ENCODE measurements at places on chromosomes 6 and 20.

DNA sequence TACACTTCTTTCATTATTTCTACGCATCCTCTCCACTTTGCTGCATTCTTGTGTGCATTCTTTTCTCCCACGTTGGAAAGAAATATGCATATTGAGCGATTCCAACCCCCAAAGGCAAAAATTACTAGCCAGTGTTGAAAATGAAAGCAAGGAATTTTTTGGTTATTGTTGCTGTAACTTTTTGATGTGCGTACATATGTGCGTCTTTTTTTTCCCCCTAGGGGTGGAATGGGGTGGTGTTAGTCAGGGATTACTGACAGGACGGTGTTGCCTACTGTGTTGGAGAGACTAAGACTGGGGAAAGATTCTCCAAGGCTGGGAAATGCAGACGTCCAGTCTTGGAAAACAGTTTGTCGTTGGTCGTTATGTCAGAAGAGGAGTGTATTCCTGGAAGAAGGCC, 44.2 kb upstream of the ESR1 start:
- DNase-seq = no peak

GRCh38 chr6:28089054-28089453, 8.7 kb downstream of the ZNF165 start:
- no peak for DNase-seq

DNA sequence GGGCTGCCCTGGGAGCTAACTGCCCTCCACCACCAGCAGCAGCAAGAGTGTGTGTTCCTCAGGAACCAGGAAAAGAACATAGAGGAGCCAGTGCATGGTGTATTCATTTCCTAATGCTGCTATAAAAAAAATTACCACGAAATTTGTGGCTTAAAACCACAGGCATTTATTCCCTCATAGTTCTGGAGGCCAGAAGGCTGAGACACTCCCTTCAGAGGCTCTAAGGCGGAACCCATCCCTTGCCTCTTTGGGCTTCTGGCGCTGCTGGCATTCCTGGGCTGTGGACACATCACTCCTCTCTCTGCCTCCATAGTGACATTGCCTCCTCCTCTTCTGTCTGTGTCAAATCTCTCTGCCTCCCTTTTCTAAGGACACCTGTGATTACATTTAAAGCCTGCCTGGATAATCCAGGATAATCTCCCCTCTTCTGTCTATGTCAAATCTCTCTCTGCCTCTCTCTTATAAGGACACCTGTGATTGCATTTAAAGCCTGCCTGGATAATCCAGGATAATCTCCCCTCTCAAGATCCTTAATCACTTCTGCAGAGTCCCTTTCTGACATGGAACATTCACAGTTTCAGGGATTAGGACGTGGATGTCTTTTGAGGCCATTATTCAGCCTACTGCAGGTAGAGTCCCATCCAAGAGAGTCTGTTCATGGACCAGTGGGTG, 54.7 kb downstream of the NDUFAF5 start:
- DNase-seq = no peak

- no peak for DNase-seq
Observed at GRCh38 chr6:84193114-84193708, 34.2 kb downstream of the CEP162 start.

- no peak for DNase-seq
Observed at GRCh38 chr6:165910184-165910966, 247.3 kb upstream of the PDE10A start.

- DNase-seq = no peak
Observed at GRCh38 chr20:63430891-63431290, 41.6 kb downstream of the KCNQ2 start.

DNA sequence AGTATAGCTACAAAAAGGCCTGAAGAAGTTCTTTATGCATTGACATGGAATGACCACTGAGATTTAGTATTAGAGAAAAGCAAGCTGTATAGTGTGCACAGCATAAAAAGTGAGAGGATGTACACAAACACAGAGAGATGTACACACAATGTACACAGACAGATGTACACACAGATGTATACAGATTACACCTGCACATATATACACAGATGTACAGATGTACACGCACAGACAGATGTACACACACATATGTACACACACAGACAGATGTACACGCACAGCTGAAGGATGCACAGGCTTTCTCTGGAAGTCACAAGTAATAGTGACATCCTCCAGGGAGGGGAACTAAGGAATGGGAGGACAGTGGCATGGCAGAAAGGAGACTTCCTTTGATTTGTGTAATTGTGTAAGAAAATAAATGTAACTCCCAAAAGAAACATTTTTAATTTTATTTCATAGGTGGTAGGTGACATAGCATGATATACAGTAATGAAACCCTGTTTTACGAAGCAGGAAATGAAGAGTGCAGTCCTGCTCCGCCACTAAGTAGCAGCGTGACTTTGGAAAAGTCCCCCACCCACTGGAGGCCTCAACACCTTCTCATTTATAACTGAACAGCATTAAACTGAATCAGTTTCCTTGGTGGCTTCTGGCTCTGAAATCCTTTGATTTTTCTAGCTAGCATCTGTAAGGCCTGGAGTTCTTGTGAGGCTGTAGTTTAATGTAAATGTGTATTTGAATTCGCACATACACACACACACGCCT, 14.1 kb downstream of the NFATC2 start:
- no peak for DNase-seq

DNA sequence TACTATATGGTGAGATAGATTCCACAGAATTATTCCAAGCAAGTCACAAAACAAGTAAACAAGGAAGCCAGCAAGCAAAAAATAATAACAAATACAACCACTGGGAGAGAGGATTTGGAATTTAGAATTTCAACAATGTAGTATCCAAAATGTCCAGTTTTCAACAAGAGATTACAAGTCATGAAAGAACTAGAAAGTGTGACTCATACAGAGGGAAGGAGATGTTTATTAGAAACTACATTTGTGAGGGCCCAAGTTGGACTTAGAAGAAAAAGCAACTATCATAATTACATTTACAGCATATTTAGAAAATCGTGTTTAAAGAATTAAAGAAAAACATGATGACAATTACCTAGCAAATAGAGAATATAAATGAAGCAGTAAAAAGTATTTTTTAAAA, 494.6 kb upstream of the ID4 start:
- DNase-seq = no peak

DNA sequence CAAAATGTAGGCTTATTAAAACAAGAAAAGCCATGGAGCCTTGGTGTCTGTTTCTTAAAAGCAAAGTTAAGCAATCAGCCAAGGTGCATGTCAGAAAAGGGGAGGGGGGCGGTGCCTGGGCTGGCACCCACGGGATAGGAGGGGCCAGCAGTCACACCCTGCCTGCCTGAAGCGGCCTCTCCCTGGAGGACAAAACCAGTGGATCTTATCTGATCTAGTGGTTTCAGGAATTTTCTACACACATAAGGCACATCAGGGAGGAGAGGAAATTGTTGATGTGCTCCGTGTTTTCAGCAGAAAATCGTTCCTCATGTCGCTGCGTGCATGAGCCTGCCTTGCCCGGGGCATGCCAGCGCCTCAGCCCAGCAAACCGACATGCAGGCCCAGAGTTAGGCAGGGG, 276.4 kb downstream of the TAF4 start:
- DNase-seq = no peak

DNA sequence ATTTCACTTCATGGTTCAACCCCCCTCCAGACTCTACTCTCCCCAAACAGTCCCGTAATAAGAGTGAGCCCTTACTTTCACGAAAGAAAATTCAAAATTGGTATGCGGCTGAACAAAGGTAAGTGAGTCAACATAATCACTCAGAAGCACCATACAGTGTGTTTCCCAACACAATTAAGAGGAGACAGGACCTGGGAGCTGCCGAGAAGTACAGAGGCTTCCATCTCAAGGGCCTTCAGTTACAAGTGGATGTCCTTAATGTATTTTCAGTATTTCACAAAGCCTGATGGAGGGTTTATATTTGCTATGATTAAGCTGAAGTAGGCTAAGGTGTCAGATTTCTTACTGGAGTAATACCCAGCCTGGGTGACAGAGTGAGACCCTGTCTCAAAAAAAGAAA, 51.1 kb downstream of the MYO6 start:
- DNase-seq = no peak

- no peak for DNase-seq
Observed at GRCh38 chr20:37816726-37817125, 86.2 kb upstream of the VSTM2L start.

GRCh38 chr6:143746202-143747119, 68.7 kb downstream of the PHACTR2 start:
- DNase-seq = no peak

DNA sequence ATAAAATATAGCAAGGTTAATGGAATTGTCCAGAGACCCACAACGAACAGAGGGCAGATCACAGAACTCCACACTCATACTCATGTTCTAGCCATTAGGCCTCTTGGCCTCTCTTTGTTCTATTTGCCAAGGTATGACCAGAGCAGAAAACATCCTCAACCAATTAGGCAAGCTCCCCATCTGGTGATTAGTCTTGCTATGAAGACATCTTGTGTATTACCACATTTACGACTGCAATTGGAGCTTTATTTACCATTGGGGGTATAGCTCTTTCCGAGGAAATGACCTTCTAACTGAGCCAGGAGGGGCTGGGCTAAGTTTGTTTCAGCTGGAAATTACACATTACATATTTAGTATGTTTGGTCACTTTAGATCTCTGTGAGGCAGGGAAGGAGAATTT, 593.9 kb downstream of the CD109 start:
- no peak for DNase-seq

DNA sequence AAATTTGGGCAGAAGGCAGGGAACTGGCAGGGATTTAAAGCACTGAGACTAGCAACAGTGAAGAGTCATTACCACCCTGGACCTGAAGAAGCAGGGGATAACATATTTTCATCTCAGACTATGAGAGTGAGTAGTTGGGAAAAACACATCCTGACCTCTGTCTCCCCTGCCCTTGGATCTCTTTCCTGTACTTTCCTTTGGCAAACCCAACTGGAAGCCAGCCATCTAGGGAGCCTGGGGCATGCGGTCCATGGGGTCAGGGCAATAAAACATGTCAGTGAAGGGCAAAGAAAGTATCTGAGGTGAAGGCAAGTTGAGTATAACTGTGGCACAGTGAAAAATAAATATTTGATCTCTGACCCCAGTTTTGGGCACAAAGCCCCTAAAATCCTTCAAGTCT, 698.2 kb downstream of the DOK5 start:
- no peak for DNase-seq

- no peak for DNase-seq
Observed at GRCh38 chr6:127859956-127860355, 40.9 kb downstream of the THEMIS start.

DNA sequence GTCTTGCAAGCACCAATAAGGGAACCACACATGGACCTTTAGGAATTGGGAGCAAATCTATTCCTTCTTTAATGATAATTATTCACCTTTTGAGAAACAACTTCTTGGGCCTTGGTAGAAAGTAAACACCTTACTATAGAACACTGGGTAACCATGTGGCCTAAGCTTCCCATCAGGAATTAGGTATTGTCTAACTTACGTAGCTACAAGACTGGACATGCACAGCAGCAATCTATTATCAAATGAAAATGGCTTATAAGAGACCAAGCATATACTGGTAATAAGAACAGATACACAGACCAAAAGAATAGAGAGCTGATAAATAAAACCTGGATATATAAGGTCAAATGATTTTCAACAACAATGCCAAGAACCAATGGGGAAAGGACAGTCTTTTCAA, 16.8 kb downstream of the TCP11 start:
- DNase-seq = no peak

DNA sequence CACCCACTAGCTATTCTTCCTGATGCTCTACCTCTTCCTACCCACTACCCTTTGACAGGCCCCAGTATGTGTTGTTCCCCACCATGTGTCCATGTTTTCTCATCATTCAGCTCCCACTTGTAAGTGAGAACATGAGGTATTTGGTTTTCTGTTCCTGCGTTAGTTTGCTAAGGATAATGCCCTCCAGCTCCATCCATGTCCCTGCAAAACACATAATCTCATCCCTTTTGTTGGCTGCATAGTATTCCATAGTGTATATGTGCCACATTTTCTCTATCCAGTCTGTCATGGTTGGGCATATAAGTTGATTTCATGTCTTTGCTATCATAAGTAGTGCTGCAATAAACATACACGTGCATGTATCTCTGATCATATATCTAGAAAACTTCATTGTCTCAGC, 218.3 kb upstream of the STXBP5 start:
- no peak for DNase-seq

DNA sequence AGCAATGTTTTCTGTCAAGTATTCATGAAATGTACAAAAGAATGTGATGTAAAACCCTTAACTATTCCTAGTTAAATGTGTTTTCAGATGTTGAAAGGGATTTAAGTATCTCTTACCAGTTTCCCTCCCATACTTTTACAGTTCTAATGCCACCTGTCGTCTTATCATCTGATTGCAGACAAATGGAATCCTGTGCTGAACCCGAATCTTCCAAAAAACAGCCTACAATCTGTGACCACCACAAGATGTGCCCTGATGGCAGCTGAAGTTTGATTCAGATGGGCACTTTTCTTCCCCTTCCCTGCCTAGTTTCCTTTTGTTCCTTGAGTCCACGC, 1.9 kb downstream of the TOMM6 start:
- DNase-seq = no peak

DNA sequence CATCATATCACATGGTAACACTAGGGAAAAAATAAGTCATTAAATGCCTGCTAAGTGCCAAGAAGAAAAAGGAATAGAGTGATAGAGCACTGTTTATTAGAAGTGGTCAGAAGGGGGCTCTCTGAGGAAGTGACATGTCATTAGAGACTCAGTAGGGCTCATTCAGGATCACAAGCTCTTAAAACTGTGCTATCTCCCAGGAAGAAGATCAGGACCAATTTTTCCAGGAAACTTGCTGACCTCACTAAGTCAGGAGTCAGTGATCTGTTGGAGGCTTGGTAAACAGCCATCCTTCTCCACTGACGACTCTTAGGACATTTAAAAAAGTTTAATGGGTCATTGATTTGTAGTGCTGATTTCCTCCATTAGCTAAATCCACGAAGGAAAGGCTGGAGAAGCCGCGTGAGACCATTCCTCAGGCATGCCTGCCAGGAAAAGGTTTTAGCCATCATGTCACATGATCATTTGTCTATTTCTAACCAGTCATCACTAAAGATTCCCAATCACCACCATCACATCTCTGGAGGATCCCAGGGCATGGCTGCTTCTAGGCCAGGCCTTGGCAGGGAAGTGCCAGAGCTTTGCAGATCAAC, 5.9 kb upstream of the PTPN1 start:
- DNase-seq = no peak

GRCh38 chr20:51404297-51405060, 138.0 kb downstream of the NFATC2 start:
- no peak for DNase-seq

DNA sequence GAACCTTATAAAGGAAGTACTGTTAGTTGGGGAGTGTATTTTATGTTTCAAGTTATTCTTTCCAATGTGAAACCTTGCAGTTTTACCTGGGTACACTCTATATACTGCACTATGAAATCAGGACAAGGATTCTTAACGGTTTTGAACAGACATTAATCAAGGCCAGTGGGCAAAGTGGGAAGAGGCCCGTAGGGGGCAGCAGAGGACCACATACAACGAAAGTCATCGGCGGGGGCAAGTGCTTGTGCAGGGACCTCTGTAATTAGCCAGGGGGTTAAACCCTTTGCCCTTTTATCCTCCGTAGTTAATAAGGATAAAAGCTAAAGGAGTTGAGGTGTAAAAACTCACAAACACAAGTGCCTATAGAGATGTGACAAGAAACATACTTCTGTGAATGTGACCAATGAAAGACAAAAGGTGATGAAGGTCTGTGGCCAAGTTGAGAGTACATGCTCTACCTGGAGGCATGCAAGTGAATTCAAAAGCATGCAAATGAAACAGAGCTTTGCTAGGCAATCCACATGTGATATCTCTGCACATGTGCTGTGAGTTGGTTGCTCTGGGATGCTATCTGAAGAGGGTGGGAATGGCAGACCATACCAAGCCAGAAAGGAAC, 392.7 kb upstream of the MAN1A1 start:
- no peak for DNase-seq

GRCh38 chr6:110878751-110879522, 4.4 kb downstream of the AMD1 start:
- no peak for DNase-seq

All from nucleus accumbens (tissue), 56 donors.